ENCODE measurements at places on chromosomes 2 and 18.
A peak's percentile ranks its signal among the peaks of the same experiment; 100 is the strongest.

- H3K4me1 ChIP-seq, result peaks cover 22% of the 10 kb centered on the region
- no peaks in the 10 kb centered on the region for H3K27me3 ChIP-seq
- H3K36me3 ChIP-seq, result no peaks in the 10 kb centered on the region
Observed at GRCh38 chr2:216559625-216560156, 61.0 kb downstream of the RPL37A start.

GRCh38 chr2:207166349-207167098, 776 bp upstream of the KLF7 start:
- H3K27ac ChIP-seq, result peak overlapping the region; percentile 100
- peaks cover 4% of the 10 kb centered on the region for H3K4me1 ChIP-seq
- H3K27me3 ChIP-seq, result no peaks in the 10 kb centered on the region
- DNase-seq, result peak; percentile 81
- peak overlapping the region; percentile 64 for H3K4me3 ChIP-seq
- H3K36me3 ChIP-seq, result no peaks in the 10 kb centered on the region

DNA sequence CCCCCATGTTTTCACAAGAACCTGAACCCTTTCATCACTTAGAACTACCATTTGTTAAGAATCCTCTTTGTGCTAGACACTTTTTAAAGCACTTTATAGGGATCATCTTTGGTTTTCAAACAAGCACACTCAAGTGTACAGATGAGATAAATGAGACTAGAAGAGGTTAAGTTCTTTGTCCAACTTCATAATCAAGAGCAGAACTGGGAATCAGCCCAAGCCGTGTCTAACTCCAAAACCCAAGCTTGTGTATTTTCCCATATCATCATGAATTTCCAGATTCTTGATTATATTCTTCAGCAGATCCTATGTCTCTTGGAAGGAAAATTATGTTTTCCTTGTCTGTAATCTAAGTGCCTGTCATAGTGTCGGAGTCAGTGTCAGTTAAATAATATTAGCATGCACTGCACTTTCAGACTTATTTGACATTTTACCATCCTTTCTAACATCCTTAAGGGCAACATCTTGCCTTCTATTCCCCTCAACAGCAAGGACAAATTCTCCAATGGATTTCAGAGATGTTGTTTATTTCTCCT, 123.0 kb upstream of the SETBP1 start:
- no peaks in the 10 kb centered on the region for H3K36me3 ChIP-seq
- H3K27ac ChIP-seq, result no peak overlapping the region
- H3K27me3 ChIP-seq, result peaks cover 2% of the 10 kb centered on the region
- H3K4me1 ChIP-seq, result no peaks in the 10 kb centered on the region

GRCh38 chr2:194443926-194444325, 1213.1 kb upstream of the SLC39A10 start:
- no peak overlapping the region for H3K4me3 ChIP-seq
- H3K4me1 ChIP-seq, result no peaks in the 10 kb centered on the region
- H3K27ac ChIP-seq, result no peak overlapping the region
- DNase-seq, result no peak
- H3K36me3 ChIP-seq, result no peaks in the 10 kb centered on the region

DNA sequence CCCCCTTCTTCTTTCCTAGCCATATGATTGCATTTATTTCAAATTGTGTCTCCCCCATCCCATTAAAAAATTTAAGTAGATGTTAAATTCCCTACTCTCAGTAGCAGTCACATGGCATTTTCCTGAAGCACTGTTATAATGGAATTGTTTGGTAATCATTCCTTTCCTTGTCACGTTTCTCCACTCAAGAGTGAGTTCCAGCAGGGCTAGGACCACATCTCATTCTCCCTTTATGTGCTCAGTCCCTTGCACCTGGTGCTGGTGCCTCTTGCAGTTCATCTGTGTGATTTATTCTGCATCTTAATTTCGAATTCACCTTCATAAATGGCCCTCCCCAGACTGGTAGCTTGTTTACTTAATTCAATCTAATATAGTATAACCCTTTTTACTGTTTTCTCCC, 70.3 kb upstream of the NOSTRIN start:
- DNase-seq, result no peak
- no peaks in the 10 kb centered on the region for H3K27me3 ChIP-seq
- H3K27ac ChIP-seq, result no peak overlapping the region
- H3K4me1 ChIP-seq, result no peaks in the 10 kb centered on the region

- H3K27me3 ChIP-seq, result peaks cover 9% of the 10 kb centered on the region
- peaks cover 2% of the 10 kb centered on the region for H3K4me1 ChIP-seq
- H3K36me3 ChIP-seq, result no peaks in the 10 kb centered on the region
- no peak for DNase-seq
Observed at GRCh38 chr2:60504049-60504448, 49.4 kb downstream of the BCL11A start.

DNA sequence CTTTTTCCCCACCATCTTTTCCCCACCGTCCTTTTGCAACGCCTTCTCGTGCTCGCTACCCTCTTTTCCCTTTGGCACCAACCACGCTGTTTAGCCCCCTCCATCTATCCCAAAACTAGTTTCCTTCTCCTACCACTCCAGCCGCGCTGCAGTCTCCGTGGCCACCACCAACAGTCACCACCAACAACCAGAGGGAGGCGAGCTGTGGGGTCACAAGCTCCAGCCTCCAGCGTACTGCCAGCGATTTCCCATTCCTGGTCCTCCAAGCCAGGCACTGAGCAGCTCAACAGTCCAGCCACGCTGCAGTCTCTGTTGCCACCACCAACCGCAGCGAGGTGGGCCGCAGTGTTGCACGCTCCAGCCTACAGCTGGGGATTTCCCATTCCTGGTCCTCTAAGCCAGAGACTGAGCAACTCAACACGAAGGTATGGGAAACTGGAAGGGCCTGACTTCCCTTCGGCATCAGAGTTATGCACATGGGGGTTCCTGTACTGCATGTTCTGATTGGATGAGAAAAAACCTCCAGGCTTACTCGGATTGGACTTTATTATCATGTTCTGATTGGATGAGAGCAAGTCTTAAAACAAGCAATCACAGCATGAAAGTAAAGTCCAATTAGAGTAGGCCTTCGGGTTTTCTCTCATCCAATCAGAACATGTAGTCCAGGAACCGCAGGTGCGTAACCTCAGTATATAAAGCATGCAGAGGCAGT, 42.3 kb upstream of the IMP4 start:
- DNase-seq, result no peak
- H3K36me3 ChIP-seq, result no peaks in the 10 kb centered on the region
- H3K4me1 ChIP-seq, result no peaks in the 10 kb centered on the region

DNA sequence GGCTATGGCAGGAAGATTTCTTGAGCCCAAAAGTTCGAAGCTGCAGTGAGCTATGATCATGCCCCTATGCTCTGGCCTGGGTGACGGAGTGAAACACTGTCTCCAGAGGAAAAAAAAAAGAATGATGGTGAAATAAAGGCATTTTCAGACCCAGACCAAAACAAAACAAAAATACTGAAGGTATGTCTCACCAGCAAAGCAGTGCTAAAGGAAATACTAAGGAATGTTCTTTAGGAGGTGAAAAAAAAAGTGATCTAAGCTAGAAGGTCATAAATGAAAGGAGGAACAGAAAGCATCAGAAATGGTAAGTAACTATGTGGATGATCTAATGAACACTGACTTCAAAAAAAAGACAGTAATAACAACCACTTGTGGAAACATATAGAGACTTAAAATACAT, 18.7 kb downstream of the SS18 start:
- H3K4me1 ChIP-seq, result peaks cover 2% of the 10 kb centered on the region
- no peak overlapping the region for H3K27ac ChIP-seq
- no peak overlapping the region for H3K4me3 ChIP-seq
- H3K36me3 ChIP-seq, result peaks cover 14% of the 10 kb centered on the region
- DNase-seq, result no peak

DNA sequence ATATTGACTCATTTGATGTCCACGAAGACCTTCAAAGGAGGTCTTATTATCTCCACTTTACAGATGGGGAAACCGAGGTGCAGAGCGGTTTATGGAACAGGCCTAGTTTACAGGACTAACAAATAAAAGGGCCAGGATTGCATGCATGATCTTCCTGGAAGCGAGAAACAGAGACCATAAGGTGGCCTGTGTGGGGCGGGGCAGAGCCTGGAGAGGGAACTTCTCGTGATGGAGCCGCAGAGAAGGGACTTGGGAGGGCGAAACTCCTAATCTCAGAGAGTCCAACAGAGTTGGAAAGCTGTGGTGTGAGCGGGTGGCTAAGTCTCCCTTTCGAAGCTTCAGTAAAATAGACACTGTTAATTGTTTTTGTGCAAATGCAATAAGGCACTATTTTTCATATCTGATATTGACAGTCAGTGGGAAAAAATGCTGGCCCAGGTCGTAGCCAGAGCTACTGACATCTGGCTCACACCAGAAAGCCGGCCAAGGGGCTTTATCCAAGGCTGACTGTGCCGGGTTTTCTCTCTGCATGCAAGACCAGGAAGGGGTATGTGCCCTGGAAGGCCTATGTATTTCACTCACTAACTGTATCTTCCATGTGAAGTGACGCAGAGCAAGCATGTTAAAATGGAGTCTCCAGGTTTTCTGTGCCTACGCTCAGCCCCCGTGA, 4.5 kb downstream of the INPP5D start:
- DNase-seq, result no peak
- H3K27me3 ChIP-seq, result peaks cover 4% of the 10 kb centered on the region
- H3K36me3 ChIP-seq, result no peaks in the 10 kb centered on the region
- no peak overlapping the region for H3K27ac ChIP-seq
- H3K4me1 ChIP-seq, result peaks cover 4% of the 10 kb centered on the region

DNA sequence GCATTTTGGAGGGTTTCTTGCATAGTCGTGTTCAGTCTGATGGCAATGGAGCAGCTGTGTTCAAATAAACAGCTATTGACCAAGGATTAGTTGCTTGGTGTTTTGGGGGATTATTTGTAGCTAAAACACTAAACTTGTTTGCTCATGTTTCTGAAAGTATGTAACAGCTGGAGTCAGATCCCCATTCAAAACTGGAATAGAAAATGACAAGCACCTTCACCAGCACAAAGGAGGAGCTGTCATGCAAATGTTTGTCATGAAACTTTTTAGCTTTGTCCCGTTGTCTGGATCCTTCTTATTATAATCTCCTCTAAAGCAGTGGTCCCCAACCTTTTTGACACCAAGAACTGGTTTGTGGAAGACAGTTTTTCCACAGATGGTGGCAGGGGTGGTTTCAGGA, 96.9 kb upstream of the ZNF236 start:
- peaks cover 7% of the 10 kb centered on the region for H3K27me3 ChIP-seq
- H3K27ac ChIP-seq, result no peak overlapping the region
- H3K36me3 ChIP-seq, result no peaks in the 10 kb centered on the region
- H3K4me3 ChIP-seq, result no peak overlapping the region

- H3K27me3 ChIP-seq, result no peaks in the 10 kb centered on the region
- H3K36me3 ChIP-seq, result no peaks in the 10 kb centered on the region
- no peak for DNase-seq
- H3K4me1 ChIP-seq, result no peaks in the 10 kb centered on the region
- no peak overlapping the region for H3K27ac ChIP-seq
- H3K4me3 ChIP-seq, result no peak overlapping the region
Observed at GRCh38 chr2:31107591-31108300, 30.5 kb downstream of the GALNT14 start.

- peaks cover 7% of the 10 kb centered on the region for H3K4me1 ChIP-seq
- no peaks in the 10 kb centered on the region for H3K36me3 ChIP-seq
- H3K4me3 ChIP-seq, result no peak overlapping the region
- no peaks in the 10 kb centered on the region for H3K27me3 ChIP-seq
- DNase-seq, result no peak
- H3K27ac ChIP-seq, result no peak overlapping the region
Observed at GRCh38 chr18:68417166-68417799, 297.6 kb downstream of the TMX3 start.

DNA sequence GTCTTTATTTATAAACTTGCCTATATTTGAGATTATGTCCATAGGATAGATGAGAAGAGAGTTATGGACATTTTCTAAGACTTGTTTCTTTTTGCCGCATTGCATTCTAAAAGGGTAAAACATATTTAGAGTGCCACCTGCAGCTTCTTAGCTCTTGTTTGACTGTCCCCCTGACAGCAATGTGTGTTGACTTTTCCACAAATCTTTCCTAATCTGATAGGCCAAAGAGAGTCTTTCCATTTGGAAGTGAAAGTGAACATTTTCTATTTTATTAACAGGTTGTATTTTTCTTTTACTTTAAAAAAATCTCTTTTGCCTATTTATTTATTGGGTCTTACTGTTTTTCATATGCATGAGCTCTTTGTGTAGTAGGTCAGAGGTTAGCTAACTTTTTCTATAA, 58.4 kb downstream of the FMNL2 start:
- H3K4me3 ChIP-seq, result no peak overlapping the region
- no peak for DNase-seq
- no peaks in the 10 kb centered on the region for H3K27me3 ChIP-seq
- no peaks in the 10 kb centered on the region for H3K36me3 ChIP-seq
- H3K27ac ChIP-seq, result no peak overlapping the region
- H3K4me1 ChIP-seq, result peaks cover 7% of the 10 kb centered on the region

- H3K4me3 ChIP-seq, result no peak overlapping the region
- peak; percentile 29 for DNase-seq
- H3K27ac ChIP-seq, result no peak overlapping the region
- no peaks in the 10 kb centered on the region for H3K27me3 ChIP-seq
- no peaks in the 10 kb centered on the region for H3K4me1 ChIP-seq
- no peaks in the 10 kb centered on the region for H3K36me3 ChIP-seq
Observed at GRCh38 chr2:85071096-85071495, 62.1 kb upstream of the TCF7L1 start.

DNA sequence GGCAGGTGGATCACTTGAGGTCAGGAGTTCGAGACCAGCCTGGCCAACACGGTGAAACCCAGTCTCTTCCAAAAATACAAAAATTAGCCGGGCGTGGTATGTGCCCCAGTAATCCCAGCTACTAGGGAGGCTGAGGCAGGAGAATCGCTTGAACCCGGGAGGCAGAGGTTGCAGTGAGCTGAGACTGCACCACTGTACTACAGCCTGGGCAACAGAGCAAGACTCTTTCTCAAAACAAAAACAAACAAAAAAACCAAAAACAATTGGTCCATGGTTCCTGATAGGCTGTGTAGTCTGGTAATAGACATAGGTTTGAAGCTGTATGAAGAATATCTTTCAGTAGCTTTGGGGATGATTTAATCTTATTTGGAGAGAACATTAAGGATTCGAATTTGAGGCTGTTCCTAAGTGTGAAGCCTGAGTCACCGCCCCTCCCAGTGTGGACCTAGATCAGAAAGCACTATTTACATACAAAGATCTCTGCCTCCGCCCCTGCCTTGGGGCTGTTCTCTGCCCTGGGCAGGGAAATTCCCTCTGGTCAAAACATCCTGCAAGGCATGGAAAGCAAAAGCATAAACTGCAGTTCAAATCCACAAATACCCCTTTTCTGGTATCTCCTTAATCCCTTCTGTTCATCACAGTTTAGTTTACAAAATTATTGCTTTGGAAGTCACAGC, 52.8 kb upstream of the PMAIP1 start:
- H3K27me3 ChIP-seq, result no peaks in the 10 kb centered on the region
- no peak overlapping the region for H3K4me3 ChIP-seq
- DNase-seq, result peak; percentile 73
- H3K4me1 ChIP-seq, result peaks cover 6% of the 10 kb centered on the region

Data from IMR-90 (cell line).